ENCODE measurements at places on chromosomes 16 and 17.

- peak; percentile 41 for DNase-seq
These were observed 31.1 kb upstream of the COX10 start for GRCh38 chr17:14038206-14038605.

DNA sequence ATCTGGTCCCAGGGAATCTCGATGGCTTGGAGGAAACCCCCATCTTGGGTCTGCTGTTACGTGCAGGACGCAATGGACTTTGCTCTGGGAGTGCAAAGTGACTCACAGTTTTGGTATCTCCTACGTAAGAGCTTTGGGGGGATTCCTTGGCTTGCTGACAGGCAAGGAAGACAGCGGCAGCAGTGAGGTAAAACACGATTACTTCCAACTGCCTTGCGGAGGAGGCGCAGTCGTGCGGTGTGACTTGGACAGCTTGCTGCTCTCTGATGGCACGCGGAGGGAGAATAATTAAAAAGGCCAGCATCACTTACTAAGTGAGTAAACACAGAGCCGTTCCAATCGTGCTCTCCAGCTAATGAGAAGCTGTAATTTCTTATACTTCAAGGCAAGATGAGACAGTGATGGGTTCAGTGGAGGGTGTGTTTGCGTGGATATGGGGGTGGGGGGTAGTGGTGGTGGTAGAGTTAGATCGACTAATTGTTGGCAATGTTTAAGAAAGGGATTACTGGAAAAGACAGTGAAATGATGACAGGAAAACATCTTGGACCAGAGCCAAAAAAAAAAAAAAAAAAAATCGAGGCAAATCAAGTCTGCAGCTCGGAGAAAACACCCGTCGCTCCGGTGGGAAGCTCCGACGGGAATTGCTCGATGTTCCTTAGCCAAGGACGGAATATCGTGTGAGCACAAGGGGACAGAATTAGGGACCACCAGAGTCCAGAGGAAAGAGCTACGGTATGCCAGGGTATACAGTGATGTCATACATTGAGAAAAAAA, 184.8 kb upstream of the ZFHX3 start:
- DNase-seq: peak; percentile 85

DNA sequence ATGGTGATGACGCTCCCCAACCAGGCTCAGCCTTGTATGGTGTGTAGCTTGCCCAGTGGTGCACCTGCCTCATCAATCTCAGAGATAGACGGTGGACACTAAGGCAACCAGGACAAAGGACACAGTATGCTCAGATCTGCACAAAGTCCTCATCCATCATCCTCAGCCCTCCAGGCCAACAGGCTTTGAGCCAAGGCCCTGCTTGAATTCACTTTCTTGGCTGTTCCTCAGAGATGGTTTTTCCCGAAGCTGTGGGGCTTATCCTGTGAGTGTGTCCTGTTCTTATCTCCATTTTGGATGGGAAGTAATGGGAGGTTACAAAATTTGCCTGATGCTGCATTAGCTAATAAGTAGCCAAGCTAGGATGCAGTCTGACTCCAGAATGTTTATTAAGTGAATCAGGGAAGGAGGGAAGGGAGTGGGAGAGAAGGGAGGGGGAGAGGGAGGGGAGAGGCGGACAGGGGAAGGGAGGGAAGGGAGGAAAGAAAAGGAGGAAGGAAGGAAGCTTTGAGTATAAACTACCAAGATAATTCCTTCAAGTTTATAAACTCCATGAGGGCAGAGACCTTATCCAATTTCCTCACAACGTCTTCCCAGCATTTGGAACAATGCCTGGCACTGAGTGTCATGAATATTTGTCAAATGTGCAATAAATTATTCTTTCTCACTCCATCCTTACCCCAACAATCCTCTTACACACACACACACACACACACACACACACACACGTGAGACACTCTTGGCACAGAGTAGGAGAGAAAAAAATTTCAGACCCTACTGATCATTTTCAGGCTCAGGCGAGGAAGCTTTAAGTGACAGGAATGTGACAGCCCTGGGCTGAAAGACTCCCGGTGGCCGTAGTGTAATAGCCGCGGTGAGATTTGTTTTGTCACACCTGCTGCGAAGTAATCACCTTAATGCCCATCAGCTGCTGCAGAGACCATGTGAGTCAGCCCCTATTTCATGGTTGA, 84.3 kb downstream of the BMERB1 start:
- DNase-seq: no peak

- DNase-seq: peak; percentile 28
These were observed 87.8 kb downstream of the SPAG9 start for GRCh38 chr17:51032850-51033249.

- no peak for DNase-seq
These were observed 14.4 kb downstream of the GUCY2D start for GRCh38 chr17:8016632-8017424.

DNA sequence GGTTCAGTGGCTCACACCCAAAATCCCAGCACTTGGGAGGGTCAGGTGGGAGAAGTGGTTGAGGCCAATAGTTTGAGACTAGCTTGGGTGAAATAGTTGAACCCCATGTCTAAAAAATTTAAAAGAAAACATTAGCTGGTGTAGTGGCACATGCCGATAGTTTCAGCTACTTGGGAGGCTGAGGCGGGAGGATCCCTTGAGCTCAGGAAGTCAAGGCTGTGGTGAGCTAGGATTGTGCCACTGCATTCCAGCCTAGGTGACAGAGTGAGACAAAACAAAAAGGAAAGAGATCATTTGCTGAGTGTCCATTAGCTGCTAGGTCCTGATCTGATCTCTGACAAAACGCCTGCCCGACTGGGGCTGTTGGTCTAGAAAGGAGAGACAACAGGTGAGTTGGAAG, 14.1 kb upstream of the DBNDD1 start:
- DNase-seq: no peak

- DNase-seq: no peak
These were observed 11.4 kb downstream of the NECAB2 start for GRCh38 chr16:83979441-83979840.

DNA sequence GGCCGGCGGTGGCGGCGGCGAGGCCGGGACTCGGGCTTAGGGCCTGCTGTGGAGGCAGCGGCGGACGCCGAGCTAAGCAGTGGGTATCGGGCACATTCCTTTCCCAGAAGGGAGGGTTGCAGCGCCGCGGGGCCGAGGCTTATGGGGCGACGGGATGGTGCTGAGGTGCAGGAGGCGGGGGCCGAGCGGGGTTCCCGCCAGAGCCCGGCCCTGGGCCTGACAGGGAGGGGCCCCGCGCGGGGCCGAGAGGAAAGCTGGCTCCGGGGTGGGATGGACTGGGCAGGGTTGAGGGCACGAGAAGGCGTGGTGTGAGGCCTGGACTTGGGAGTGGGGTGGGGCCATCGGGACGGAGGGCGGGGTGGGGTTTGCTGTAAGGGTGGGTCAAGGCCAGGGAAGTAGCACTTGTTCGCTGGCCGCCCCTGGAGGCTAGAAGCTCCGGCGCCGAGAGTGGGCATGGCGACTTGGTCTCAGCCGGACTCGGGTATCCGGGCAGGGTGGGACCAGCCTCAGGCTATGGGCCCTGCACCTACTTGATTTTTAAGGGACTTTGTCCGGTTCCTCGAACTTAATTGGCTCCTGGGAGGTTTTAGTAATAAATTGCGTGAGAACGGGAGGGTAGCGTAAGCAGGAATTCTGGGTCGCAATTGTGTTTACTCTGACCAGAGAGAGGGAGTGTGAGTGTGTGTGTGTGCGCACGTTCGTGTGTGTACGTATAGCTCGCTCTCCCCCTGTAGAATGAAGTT, 396 bp downstream of the NFE2L1 start:
- no peak for DNase-seq

GRCh38 chr16:79408355-79408754, 192.2 kb downstream of the MAF start:
- DNase-seq: no peak

DNA sequence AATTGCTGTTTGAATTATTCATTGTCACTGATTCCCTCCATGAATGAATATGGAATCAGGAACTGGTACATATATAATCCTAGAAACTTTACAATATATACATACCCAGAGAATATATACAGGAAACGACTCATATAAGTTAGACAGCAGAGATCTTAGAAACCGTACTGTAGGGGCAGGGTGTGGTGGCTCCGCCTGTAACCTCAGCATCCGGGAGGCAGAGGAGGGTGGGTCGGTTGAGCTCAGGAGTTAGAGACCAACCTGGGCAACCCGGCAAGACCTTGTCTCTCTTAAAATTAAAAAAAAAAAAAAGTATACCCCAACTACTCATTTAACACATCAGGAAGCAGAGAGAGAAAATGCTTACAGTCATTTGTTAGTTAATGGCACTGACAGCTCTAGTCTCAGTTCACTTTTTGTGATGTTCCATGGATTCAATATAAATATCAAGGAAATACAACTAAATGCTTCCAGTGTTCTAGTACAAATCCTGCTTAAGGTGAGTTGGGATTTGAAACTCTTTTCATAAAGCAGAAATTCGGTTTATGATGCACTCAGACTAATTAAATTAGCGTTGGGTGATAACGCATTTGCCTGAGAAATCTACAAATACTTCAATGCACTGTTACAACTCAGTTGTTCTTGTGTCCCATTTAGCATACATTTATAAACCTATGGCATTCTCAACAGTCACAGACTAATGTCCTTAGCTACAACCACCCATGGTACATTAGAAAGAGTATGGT, 5.6 kb downstream of the GLG1 start:
- no peak for DNase-seq

GRCh38 chr17:17525956-17526355, 29.8 kb upstream of the RASD1 start:
- no peak for DNase-seq

GRCh38 chr16:84048270-84048669, 5.7 kb upstream of the SLC38A8 start:
- no peak for DNase-seq

DNA sequence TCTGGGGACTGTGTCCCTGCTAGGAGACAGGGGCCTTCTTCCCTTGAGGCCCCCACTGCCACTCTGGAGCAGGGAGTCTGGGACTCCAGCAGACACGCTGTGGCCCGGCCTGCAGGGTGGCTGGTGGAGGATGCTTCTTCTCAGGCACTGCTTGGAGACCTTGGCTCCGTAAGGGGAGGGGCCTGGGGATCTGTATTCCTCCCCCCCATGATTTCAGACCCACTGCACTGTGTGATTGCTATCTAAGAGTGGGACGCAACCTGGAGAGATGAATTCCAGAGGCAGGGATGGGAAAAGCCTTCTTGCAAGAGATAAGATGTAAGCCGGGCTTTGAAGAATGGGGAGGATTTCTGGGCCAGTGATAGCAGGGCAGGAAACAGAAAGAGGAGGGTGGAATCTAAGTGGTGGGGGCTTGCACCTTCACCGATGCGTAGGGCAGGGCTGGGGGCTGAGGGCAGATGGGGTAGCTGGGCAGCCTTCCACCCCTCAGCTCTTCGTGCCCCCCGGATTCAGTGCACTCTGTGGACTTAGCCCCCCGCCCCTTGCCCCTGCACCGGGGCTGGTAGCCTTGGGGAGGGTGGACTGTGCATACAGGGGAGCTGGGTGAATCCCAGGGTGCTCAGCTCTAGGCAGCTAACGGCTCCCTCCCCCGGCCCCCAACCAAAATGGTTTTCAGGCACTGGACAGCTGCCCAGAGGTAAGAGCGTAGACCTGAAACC, 5.2 kb upstream of the GSE1 start:
- DNase-seq: no peak
